Upper lobe of left lung (tissue), 6 donors: ENCODE measurements at places on chromosomes 1 and 21. TPM values are rescaled to one million over a fixed set of nuclear protein-coding genes. Genes with fewer than 3 reads are reported as not detected.

The PRKAA2 gene
- total RNA-seq: 1.0 TPM

- H3K4me1 ChIP-seq: no peaks in the 10 kb centered on the region
- peaks cover 44% of the 10 kb centered on the region for H3K36me3 ChIP-seq
- no peak for DNase-seq
- H3K27ac ChIP-seq: no peak overlapping the region
- no peaks in the 10 kb centered on the region for H3K27me3 ChIP-seq
- no peak overlapping the region for H3K4me3 ChIP-seq
Measured at GRCh38 chr1:112544751-112545150, 36.0 kb downstream of the WNT2B start.

DNA sequence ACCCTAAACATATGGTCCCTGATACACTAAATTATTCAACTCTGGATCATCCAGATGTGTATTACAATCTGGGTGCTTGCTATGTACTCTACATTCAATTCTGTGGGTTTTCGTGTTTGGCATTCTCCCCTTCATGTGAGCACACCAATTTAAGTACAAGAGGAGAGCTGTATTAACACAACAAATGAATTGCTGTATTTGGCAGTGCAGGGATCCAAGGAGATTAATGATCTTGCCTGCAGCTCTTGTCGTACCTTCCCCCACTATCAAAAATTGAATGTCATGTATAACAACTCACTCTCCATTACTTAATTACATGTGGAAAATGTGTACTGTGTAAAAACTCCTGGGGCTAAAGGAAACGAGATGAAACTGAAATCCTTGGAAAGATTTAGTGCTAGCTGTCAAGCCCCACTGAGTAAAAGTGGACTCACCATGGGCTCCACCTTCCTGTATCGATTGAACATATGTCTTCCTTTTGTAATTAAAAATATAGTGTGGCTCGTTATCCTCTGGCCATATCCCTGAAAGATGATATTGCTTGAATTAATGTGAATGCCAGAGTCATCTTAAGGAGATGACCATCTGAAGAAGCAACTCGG, 172.2 kb upstream of the L1TD1 start:
- no peak for DNase-seq
- H3K27me3 ChIP-seq: no peaks in the 10 kb centered on the region
- H3K4me1 ChIP-seq: no peaks in the 10 kb centered on the region
- H3K27ac ChIP-seq: no peak overlapping the region
- no peak overlapping the region for H3K4me3 ChIP-seq
- no peaks in the 10 kb centered on the region for H3K36me3 ChIP-seq

GRCh38 chr1:44019466-44019948, 11.8 kb downstream of the SLC6A9 start:
- H3K4me1 ChIP-seq: no peaks in the 10 kb centered on the region
- H3K36me3 ChIP-seq: no peaks in the 10 kb centered on the region
- no peaks in the 10 kb centered on the region for H3K27me3 ChIP-seq

- no peaks in the 10 kb centered on the region for H3K27me3 ChIP-seq
- no peaks in the 10 kb centered on the region for H3K4me1 ChIP-seq
- DNase-seq: no peak
- no peak overlapping the region for H3K4me3 ChIP-seq
Measured at GRCh38 chr1:111101854-111102642, 37.8 kb downstream of the DRAM2 start.

DNA sequence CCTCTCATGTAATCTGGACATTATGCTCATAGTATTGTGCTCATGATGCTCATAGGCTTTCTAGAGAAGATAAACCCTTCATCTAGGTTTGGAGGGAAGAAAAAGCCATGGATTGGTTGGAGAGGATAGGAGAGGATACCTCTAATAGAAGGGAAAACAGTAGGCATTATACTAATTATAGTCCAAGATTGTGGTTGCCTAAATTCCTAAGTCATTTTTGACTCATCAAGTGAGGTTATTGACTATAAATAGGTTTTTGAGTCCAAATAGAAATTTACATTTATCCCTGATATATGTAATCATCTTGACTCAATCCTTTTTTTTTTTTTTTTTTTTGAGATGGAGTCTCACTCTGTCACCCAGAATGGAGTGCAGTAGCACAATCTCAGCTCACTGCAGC, 5.0 kb downstream of the SYT11 start:
- H3K27ac ChIP-seq: no peak overlapping the region
- no peak overlapping the region for H3K4me3 ChIP-seq
- H3K36me3 ChIP-seq: no peaks in the 10 kb centered on the region

- DNase-seq: no peak
- H3K4me1 ChIP-seq: no peaks in the 10 kb centered on the region
- H3K36me3 ChIP-seq: no peaks in the 10 kb centered on the region
- H3K27me3 ChIP-seq: no peaks in the 10 kb centered on the region
Measured at GRCh38 chr1:203915811-203916210, 54.4 kb downstream of the SNRPE start.

DNA sequence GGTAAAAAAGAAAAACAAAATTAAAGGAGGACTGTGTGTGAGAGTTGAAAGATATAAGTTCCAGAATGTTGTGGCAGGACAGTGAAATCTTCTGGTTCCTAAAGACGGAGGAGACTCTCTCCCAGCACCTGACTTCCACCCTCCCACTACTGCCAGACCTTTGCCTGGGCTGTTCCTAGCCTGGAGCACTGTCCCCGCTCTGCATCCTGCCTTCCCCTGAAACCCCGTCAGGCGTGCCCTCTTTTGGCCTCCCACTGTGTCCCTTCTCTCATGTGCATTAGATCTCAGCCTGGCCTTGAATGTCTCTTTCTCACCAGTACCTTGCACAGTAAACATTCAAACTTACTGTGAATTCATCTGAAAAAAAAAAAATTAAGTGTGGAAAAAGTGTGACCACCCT, 74.1 kb downstream of the VPS26C start:
- H3K27me3 ChIP-seq: no peaks in the 10 kb centered on the region
- H3K4me1 ChIP-seq: no peaks in the 10 kb centered on the region
- DNase-seq: no peak
- peaks cover 83% of the 10 kb centered on the region for H3K36me3 ChIP-seq
- H3K27ac ChIP-seq: no peak overlapping the region
- no peak overlapping the region for H3K4me3 ChIP-seq

DNA sequence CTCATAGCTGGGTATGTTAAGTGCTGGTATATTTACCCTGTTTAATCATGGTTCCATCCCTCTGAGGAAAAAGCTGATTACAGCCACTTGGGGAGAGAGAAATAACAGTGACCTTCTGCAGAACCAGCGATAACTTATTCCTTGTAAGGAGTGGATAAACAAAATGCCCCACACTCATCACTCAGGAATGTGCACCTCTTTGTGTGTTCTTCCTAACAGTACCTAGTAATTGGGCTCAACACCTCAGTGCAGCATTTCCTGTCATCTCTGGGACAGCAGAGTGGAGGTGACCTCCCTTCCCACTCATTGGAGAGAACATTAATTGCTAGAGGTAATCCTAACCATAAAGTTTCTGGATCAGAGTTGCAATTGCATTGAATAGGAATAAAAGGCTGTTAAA, 112.5 kb upstream of the F3 start:
- H3K4me3 ChIP-seq: no peak overlapping the region
- no peak for DNase-seq
- H3K4me1 ChIP-seq: no peaks in the 10 kb centered on the region
- no peaks in the 10 kb centered on the region for H3K27me3 ChIP-seq
- no peak overlapping the region for H3K27ac ChIP-seq
- no peaks in the 10 kb centered on the region for H3K36me3 ChIP-seq

- no peak for DNase-seq
- H3K27ac ChIP-seq: no peak overlapping the region
- H3K36me3 ChIP-seq: no peaks in the 10 kb centered on the region
- H3K4me1 ChIP-seq: no peaks in the 10 kb centered on the region
- no peak overlapping the region for H3K4me3 ChIP-seq
- H3K27me3 ChIP-seq: no peaks in the 10 kb centered on the region
Measured at GRCh38 chr1:223330466-223330865, 33.5 kb downstream of the SUSD4 start.
